ENCODE measurements at places on chromosomes 4 and X.

DNA sequence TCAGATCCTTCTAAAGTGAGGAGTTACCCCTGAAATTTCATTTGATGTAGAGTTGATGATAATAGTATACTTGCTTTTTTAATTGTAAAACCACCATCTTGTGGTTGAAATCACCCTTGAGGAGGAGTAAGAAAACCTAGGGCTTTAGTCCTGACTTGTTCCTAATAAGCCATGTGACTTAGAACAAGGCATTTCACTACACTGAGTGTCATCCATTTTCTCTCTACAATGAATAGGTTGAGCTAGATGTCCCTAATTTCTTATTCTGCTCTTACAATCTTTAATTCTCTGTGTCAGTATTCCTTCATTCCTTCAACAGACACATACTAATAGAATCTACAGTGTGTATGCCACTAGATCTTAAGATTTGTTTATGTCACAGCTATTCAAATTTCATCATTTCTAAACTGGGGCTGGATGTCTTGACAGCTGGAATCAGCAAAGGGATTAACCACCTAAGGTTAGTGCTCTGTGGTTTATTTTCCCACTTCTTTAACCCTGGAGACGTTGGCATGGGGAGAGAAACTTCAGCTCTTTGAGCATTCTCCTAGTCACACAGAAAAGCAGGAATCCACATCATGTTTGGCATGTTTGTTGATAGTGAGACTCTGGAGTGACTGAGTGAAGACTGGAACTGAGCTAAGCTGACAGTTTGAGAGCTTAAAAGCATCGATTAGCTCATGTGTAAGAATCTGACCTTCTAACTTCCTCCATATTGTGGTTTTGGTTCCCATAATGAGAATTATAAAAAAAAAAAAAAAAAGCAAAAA lies 246.3 kb downstream of the NDST4 start:
- no peak for DNase-seq

GRCh38 chr4:29052266-29052665 lies 1667.9 kb upstream of the PCDH7 start:
- DNase-seq: no peak

- no peak for DNase-seq
Measured at GRCh38 chrX:53242310-53242709, 17.3 kb upstream of the KDM5C start.

GRCh38 chr4:37896206-37896860 lies 5.4 kb downstream of the TBC1D1 start:
- DNase-seq: no peak

- no peak for DNase-seq
Measured at GRCh38 chrX:87489071-87489470, 28.5 kb upstream of the KLHL4 start.

GRCh38 chr4:41334182-41334581 lies 77.5 kb downstream of the UCHL1 start:
- DNase-seq: no peak

GRCh38 chrX:18924507-18925088 lies 59.3 kb downstream of the PHKA2 start:
- no peak for DNase-seq

- no peak for DNase-seq
Measured at GRCh38 chr4:80070880-80071603, 2.0 kb downstream of the ANTXR2 start.

DNA sequence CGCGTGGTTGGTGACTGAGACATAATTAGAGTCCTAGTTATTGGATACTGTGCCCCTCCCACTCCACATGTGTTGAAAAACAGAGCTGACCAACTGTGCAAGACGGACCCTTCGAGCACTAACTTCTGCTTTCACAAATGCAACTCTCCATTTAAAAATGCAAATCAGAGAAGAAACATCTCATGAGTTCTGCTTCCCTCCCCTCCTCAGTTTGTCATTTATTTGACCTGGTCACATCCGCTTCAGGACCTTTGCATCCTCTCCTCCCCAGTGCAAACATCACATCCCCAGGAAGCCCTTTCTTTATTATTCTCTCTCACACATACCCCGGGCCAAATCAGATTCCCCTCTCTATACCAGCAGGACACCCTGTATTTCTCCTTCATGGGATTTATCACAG lies 38.1 kb upstream of the NOCT start:
- no peak for DNase-seq

Measured in NCI-H1092 (cell line).